ENCODE measurements at places on chromosomes 2 and 18. TPM values are rescaled to one million over a fixed set of nuclear protein-coding genes. Genes with fewer than 3 reads are reported as not detected.

LIMS2 gene
- total RNA-seq = 13.0 TPM

ANTXR1 gene
- total RNA-seq = 144 TPM

VWC2L gene
- not detected for total RNA-seq

PROKR1 gene
- 0.11 TPM for total RNA-seq

DNA sequence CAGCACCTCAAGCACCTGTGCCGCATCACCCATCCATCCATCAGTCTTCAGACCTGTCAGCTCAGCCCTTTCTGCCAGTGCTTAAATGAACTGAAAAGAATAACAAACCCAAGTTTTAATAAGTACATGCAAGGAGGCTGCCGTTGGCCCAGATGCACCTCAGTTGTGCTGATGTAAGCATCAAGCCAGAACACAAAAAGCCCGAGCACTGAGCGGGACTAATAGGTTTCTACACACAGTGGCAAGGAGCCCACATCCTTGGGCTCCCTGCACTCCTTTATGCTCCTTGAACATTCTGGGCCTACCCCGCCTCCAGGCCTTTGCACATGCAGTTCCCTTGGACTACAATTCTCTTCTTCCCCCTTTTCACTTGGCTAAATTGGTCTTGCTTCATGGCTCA lies 165.6 kb downstream of the ALK start:
- DNase-seq = no peak

- no peak for DNase-seq
These were observed 512.9 kb upstream of the ZEB2 start for GRCh38 chr2:145032791-145033190.

DNA sequence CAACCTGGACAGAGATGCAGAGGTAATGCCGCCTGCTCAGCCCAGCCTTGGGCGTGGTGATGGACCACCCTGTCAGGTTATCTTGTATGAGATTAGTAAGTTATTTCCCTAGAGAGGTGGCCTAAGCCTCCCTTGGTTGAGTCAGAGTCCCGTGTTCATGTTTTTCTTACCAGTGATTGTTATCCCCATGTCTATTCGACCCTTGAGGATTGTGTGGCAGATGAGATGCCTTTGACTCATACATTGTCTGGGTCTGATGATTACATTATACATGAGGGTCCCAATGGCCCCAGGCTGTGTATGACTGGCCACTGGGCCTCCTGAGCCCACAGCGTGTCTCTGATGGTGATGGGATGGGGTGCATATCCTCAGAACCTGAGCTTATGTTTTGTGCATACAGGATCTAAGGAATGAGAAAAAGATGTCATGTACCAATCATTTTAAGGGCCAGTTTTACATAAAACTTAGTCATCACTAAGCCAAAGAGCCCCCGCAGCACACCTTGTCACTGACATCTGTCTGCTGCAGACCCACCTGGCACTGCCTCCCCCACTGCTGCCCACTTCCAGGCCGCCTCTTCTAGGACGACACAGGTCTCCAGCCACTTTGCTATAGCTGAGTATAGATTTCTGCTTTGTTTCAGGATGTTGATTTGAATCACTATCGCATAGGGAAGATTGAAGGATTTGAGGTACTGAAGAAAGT lies 7.7 kb downstream of the PPP1R7 start:
- DNase-seq = no peak

GRCh38 chr2:225597911-225598310 lies 198.4 kb downstream of the NYAP2 start:
- DNase-seq = no peak

DNA sequence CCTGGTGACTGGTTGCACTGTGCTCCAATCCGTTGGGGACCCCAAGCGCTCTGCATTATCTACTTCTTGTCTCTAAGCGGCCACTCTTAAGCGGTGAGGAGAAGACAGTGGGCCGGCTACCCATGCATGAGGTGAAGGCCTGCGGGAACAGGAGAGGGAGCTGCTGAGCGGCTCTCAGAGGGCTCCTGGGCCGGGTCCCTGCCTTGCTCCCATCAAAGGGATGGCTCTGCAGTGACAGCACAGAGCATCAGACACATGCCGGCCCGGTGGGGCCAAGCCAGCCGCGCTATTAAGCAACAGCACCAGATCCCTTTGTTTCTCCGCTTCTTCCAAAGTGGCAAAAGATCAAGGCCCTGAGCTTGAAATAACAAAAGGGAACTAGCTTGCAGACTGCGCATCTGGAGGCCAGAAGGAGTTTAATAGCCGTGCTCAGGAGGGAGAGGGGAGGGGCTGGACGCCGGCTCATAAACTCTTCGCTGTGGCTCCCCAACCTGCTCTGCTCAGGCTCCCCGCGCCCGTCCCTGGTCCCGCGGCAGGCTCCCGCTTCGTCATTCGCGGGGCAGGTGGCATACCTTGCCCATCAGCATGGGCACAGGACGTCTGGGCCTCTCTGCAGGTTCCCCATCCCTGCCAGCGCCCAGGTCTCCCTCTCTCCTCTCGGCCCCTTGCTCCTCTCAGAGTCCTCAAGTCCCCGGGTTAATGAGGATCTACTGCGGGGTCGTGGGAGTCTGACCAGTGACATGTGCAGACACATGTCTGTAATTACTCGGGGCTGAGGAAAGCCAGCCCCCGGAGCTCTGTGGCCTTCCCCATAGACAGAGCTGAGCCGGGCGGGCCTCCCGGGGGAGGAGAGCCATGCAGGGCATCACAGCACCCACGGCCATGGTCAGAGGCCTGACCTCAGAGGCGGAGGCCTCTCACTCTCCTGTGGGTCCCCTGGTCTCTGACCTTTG lies 96.7 kb downstream of the ASB1 start:
- DNase-seq = peak; percentile 46

- no peak for DNase-seq
These were observed 71.1 kb downstream of the CIB4 start for GRCh38 chr2:26570083-26570430.

GRCh38 chr2:102310964-102311640 lies at the start of gene IL1RL1:
IL1RL1 (plus strand) TSS chr2:102311563; CDS start chr2:102338265, 26,702 bp downstream.
- DNase-seq = no peak

DNA sequence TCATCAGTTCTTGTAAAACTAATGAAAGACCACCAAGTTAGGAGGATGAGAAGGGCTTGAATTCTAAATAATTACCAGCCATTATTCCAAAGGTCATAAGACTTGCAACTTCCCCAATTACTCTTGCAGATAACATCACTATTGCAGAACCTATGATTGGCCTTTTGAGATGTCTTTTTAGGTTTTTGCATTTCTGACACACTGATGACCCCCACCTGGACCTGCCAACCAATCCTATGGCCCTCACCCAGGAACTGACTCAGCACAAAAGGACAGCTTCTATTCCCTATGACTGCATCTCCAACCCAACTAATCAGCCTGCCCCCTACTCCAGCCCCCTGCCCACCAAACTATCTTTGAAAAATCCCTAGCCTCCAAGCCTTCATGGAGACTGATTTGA lies 111.5 kb upstream of the COPS8 start:
- DNase-seq = no peak

GRCh38 chr2:33497221-33497650 lies 20.8 kb downstream of the RASGRP3 start:
- no peak for DNase-seq

- DNase-seq = no peak
These were observed 11.2 kb upstream of the FOSL2 start for GRCh38 chr2:28381225-28382180.

DNA sequence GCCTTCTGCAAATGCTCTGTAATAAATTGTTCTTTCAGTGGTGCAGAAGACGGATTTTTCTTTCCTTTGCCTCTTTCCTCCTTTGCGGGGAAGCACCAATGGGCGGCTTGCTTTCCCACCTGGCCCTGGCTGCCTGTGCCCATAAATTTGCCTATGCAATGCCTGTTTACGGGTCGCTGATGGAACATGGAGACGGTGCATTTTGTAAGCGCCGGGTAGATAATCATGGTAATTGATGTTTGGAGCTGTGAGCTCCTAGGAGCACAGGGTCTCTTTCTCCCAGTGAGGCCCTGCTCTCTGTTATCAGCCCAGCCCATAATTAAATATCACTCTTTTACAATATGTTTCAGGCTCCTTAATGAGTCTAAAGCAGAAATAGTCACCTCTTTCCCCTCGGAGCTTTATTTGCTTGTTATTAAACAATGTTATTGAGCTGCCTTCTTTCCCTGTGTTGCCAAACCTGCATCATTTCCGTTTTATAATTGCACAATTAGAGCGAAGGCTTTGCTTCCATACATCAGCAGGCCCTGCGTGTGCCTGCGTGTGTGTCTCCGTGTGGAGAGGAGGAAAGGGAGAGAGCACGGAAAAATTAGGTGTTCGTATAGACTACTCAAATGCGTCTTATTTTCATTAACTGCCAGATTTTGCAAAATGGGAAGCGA lies 437.4 kb upstream of the POU3F3 start:
- DNase-seq = no peak

DNA sequence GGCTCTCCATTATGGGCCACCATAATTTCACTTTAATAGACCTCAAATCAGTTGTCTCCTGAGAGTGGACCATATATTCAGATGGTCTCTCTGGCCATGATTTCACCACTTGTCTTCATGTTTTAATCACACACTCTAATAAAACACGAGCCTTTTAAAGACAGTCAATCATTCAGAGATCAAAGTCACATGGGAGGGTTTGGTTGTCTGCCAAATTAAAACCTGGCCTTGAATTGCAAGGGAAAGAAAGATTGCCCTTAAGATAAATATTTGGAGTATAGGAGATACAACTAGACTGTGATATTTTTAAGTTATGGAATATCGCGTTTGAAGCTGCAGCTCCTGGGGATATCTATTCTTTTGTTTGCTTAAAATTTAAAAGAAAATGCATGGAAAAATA lies 377.8 kb upstream of the DDX18 start:
- DNase-seq = no peak

DNA sequence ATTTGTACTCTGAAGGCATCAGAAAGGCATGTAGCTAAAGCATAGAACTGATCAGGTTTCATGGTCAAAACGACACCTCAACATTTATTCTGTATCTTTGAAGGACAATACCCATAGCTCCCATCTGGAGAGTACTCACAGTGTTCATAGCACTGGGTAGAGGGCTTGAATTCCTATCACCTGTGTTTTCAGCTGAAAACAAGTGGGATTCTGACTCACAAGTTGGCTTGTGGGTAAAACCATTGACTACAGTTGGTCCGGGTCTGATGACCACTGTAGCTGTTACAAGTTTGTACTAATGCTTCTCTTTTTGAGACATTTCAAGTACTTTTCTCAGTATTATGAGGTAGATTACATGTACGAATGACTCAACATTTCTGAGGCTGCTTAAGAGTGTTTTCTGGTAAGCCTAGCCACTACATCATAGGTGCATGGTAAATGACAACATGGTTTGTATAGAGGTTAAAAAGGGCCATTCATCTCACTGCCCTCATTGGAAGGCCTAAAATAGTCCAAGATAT lies 68.6 kb upstream of the PELI1 start:
- DNase-seq = no peak

GRCh38 chr2:198901894-198902293 lies 555.8 kb downstream of the SATB2 start:
- DNase-seq = no peak

- DNase-seq = no peak
These were observed 90.0 kb downstream of the TRIB2 start for GRCh38 chr2:12806549-12807242.

GRCh38 chr2:218393750-218394290 lies 5.8 kb upstream of the CTDSP1 start:
- DNase-seq = no peak
